ENCODE measurements at places on chromosomes 2 and 18.

GRCh38 chr2:50878251-50878650, 153.7 kb downstream of the NRXN1 start:
- no peak for DNase-seq

- DNase-seq: no peak
Measured at GRCh38 chr2:25420820-25421237, 79.1 kb upstream of the DNMT3A start.

DNA sequence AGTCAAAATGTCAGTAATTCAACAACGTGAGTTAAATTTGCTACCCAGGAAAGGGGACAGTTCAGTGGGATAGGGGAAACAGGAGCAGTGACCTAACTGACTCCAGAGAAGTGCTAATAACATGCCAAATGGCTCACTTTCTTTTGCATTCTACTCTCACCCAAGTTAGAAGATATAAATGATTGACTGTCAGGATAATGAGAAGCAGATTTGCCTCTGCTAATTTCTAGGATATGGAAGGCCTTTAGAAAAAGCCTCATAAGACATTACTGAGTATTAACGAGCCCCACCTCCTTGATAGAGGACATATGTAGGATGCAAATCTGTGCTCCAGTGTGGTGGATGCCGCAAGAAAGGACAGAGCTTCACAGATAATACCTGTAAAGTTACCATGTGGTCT, 318.6 kb upstream of the NT5C1B start:
- no peak for DNase-seq

DNA sequence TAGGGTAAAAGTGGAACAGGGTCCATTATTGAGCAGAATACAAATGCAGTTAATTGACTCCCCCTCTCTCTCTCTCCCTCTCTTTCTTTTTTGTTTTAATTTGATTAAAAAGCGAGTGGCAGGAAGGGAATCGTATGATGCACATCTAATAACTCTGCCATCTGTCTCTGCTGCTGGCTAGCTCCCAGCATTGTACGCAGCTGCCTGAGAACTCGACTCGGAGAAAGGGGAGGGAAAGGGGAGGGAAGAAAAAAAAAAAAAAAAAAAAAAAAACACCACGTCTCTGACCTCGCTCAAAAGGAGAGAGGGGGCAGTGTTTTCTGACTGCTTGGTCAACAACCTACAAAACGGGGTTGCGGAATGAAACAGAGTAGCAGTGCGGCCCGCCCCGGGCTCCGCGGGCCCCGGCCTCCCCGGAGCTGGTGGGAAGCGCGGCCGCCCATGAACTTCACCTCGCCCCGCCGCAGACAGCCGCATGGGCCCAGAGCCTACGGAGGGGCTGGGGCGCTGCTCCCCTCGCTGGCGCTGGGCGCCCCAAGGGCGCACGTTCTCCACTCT, 265.7 kb downstream of the TCF4 start:
- peak; percentile 63 for DNase-seq

- no peak for DNase-seq
Measured at GRCh38 chr2:218368621-218369153, 12.0 kb downstream of the CATIP start.

- no peak for DNase-seq
Measured at GRCh38 chr2:7895289-7895688, 786.6 kb upstream of the ID2 start.

DNA sequence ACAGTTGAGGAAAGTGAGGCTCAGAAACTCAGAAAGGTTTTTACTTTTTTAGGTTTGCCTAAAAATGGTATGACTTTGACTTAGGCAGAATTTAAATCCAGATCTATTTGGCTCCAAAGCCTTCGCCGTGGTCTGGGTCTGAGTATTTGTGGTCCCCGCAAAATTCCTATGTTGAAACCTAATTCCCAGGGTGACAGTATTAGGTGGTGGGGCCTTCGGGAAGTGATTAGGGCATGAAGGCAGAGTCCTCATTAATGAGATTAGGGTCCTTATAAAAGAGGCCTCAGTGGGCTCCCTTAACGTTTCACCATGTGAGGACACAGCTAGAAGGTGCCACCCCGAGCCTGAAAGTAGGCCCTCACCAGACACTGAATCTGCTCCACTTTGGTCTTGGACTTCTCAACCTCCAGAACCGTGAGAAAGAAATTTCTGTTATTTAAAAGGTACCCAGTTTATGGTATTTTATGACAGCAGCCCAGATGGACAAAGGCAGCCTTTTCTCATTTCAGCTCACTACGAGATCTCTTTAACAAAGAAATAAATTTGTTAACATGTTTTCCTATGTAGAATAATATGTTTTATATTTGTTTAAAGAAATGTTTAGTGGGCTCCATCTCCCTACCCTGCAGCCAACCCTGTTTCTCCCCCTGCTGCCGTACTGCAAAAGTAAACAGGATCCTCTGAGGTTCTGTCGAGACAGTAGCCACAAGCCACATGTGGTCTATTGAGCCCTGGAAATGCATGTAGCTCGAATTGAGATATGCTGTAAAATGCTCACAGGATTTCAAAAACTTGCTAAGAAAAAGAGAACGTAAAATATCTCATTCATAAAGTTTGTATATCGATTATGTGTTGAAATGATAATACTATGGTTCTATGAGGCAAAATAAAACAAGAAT, 80.6 kb downstream of the MOGAT1 start:
- DNase-seq: peak; percentile 46

- DNase-seq: no peak
Measured at GRCh38 chr2:55224761-55225261, 7.3 kb downstream of the CLHC1 start.

- no peak for DNase-seq
Measured at GRCh38 chr2:6410313-6410712, 455.4 kb downstream of the CMPK2 start.

Measured in SHP77 treated with DMSO at 0.1 percent for 48 hours (cell line).